OCI-M1 (cell line): ENCODE measurements at places on chromosomes 2 and 18.

GRCh38 chr2:217972037-217972436 is 30.8 kb downstream of the TNS1 start:
- no peak for DNase-seq

DNA sequence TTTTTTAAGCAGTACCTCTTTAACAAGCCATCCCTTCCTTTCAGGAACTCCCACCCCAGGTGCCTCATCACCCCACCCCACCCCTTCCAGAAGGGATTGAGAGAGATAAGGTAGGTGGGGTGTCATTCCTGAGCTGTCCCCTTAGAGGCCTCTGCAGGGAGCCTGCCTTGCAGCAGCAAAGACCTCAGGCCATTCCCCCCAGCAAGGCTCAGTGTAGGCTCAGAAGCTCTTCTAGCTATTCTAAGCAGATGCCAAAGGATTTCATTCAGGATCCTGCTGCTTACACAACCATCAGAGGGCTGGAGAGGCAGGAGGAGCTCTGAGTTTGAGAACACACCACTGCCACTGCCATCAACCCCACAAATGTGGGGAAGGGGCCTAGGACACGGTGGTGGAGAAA is 5.8 kb upstream of the FIGLA start:
- no peak for DNase-seq

GRCh38 chr18:51171223-51171622 is 26.3 kb downstream of the MEX3C start:
- DNase-seq: no peak

DNA sequence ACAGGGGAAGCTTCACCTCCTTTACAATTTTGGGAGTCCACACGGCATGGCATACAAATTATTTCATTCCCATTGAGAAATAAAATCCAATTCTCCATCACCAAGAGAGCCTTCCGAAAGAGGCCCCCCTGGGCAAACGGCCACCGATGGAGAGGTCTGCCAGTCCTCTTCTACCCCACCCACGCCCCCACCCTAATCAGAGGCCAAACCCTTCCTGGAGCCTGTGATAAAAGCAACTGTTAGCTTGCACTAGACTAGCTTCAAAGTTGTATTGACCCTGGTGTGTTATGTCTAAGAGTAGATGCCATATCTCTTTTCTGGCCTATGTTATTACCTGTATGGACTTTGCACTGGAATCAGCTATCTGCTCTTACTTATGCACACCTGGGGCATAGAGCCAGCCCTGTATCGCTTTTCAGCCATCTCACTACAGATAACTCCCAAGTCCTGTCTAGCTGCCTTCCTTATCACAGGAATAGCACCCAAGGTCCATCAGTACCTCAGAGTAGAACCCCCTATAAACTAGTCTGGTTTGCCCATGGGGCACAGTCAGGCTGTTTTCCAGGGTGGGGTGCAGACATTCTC is 58.3 kb downstream of the BCL11A start:
- DNase-seq: no peak

DNA sequence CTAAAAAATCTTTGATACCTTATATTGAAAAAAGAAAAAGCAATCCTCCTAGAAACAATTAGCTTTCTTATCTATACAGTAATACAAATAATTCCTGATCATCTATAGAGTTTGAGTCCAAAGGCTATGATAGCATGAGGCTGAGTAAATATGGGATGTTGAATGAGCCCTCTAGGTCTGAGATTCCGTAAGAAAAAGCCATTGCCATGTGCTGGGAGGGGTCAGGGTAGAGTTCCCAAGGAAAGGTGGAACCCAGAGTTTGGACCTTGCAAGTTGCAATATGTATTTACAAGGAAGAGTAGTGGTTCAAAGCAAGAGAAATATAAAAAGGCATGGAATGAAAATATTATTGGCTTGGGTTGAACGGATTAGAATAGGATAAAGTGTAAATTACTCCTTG is 178.1 kb downstream of the DCC start:
- no peak for DNase-seq

DNA sequence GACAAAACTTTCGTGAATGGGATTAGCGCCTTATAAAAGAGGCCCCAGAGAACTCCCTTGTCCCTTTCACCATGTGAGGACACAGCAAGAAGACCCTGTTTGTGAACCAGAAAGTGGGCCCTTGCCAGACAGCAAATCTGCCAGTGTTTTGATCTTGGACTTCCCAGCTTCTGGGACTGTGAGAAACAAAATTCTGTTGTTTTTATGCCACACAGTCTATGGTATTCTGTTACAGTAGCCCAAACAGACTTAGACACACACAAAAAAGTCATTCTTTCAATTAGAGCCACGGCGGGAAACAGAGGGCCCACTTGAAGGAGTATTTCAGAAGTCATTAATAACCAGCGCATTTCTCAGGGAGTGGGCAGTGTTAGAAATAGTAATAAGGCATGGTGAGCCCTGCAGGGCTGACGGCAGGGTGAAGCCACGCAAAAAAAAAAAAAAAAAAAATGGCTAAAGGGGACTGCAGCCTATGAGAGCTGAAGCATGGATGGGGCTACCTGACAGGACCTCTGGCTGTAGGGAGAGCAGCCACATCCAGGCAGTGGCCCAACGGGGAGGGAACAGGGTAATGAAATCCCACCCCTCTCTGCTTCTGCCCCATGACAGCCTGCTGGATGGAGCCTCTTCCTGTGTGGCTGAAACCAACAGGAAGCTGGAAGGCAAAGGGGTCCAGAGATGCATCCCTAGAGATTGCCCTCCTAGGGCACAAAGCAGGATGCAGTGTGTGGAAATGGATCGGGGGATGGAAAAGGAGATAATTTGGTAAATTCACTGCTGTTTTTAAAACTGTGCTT is 189.3 kb downstream of the KCNS3 start:
- DNase-seq: no peak

GRCh38 chr2:21220930-21221329 is 97.2 kb downstream of the TDRD15 start:
- DNase-seq: no peak

- peak; percentile 6 for DNase-seq
Measured at GRCh38 chr18:5095239-5095638, 101.8 kb downstream of the AKAIN1 start.

- no peak for DNase-seq
Measured at GRCh38 chr2:73969356-73969755, 15.4 kb upstream of the TET3 start.

- no peak for DNase-seq
Measured at GRCh38 chr2:166591226-166591625, 97.2 kb upstream of the SCN7A start.

DNA sequence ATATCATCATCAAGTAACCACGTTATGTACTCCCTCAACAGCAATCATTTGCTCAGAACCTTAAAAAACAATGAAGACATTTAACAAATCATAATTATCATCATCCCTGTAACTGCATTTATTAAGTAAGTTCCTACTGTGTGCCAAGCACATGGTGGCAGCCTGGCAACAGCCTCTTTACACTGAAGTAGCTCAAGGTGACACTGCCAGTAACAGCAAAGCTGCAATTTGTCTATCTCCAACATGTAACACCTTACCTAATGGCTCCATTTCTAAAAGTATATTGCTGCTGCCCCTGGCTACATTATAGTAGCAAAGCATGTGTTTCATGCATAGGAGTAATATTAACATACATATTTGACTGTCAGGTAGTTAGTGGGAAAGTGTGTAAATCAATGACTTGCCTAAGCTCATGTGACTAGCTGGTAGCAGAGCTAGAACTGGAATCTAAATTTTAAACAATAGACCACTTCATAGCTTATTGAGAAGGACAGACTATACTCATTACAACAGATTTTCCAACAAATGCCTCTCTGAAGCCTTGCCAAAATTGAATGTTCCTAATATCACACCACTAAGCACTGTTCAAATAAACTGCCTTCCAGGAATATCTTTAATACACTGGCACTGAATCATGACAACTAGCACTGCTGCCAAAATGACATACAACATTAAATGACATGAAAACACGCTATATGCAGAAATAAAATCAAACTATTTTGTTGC is 86.7 kb downstream of the L3MBTL4 start:
- no peak for DNase-seq
